Activated T-cell treated with anti-CD3 and anti-CD28 coated beads, Interleukin-2, amount 50 U/mL, for 72 hours (primary cell): ENCODE measurements at places on chromosomes 1 and 21.

- DNase-seq = no peak
Measured at GRCh38 chr1:96478228-96478627, 243.4 kb upstream of the PTBP2 start.

DNA sequence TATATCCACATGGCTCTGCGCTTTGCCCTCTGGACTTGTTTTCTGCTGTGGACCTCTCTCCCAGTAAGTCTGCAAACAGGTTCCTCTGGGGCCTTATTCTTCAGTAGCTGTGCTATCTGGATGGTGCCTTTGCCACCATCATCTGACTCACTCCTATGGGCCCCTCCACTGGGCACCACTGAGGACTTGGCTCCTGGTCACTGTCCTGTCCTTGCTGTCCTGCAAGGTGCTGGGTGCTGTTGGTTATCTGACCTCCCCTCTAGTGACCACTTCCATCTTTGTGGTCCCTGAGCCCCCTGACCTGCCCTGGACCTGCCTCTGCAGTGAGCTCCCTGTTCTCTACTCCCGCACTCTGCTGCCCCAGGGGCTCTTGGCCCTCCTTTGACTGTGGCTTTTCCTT, 6.7 kb downstream of the CNIH3 start:
- DNase-seq = no peak

DNA sequence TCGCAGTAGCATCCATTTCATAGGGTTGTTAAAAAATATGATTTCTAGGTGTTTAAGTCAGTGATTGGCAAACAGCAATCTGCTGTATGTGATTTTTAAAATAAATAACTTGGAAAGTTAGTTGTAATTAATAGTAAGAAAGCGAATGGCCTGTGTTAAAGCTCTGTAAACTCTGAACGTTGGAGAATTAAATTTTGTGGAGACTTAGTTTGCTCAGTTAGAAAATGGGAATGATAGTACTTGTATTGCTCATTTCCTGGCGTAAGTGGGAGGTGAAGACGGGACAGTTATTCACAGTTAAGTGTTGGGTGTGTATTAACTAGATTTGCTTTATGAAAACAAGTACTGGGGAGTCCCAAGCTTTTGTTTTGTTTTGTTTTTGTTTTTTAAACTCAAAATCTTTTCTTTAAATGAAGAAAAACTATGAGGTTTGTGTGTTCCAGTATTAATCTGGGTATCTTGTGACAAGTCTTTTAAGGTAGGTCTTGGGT, 995 bp downstream of the CACYBP start:
- DNase-seq = no peak

GRCh38 chr1:231969076-231969475, 342.5 kb downstream of the DISC1 start:
- DNase-seq = no peak

- peak; percentile 6 for DNase-seq
Measured at GRCh38 chr1:70528590-70529333, 117.7 kb downstream of the CTH start.

DNA sequence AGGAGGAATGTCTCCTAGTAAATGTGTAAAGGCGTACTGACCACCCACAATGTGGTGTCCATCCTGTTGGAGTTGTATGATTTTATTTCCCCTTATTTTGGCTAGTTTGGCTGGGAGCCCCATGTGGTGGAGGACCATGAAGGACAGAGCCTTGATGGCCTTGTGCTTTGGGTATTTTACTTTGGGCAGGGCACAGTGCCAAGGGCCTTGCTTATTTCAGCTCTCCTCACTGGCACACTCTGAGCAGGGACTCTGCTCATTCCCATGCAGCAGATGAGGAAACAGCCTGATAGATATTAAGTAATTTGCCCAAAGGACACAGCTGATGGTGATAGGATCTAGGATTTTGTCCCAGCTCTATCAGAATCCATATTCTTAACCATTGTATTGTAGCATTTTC, 50.2 kb downstream of the SMYD2 start:
- DNase-seq = no peak

- DNase-seq = no peak
Measured at GRCh38 chr1:234132795-234133194, 228.3 kb downstream of the SLC35F3 start.

DNA sequence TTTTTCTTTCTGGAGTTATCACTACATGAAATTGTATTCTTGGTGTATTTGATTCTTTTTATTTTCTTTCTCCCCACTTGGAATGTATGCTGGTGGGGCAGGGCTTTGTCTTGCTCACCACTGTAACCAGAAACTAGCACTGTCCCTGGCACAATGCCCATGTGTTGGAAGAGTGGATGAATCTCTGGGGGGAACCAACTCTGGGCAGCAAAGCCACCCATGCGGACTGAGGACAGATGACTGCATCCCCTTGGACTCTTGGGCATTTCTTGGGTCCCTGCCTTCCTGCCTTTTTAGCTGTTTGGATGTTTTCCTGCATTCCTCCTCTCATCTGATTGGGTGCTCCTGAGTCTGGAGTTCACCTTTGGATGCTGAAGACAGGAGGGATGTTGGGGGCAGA, 6.1 kb downstream of the CYP4B1 start:
- DNase-seq = no peak

GRCh38 chr1:20400341-20401177, 85.5 kb downstream of the CAMK2N1 start:
- no peak for DNase-seq

DNA sequence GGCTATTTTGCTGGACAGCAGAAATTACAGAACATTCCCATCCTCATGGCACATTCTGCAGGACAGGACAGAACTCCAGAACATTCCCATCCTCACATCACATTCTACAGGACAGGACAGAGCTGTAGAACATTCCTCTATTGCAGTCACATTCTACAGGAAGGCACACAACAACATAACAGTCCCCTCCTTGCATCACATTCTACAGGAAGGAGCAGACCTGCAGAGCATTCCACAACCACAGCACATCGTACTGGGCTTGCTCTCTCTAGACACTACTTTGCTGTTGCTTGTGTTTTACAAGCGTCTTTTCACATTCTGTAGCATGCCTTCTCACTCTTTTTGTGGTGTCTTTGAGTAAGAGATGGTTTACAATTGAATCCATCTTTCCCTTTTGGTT, 26.8 kb upstream of the ABCB10 start:
- no peak for DNase-seq

GRCh38 chr1:241532162-241532531, at the start of gene KMO:
Gene KMO (plus strand): TSS chr1:241532378. CDS start chr1:241532445, 67 bp downstream.
- no peak for DNase-seq

DNA sequence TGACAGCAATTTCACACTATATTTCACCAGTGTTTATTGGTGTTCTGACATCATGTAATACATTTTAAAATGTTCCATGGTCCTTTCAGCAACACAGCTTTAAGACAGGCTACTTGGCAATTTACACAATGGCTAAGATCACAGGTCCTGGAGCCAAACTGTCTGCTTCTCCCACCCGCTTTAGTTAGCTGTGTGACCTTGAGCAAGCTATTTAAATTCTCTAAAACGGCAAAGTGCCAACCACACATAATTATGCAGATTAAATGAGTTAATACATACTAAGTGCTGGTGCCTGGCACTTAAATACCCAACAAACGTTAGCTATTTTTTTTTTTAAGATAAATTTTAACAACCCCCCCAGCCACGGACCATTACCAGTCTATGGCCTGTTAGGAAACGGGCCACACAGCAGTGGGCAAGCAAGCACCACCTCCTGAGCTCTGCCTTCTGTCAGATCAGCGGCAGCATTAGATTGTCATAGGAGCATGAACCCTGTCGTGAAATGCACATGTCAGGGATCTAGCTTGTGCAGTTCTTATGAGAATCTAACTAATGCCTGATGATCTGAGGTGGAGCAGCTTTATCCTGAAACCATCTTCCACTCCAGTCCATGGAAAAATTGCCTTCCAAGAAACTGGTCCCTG, 26.9 kb downstream of the SOD1 start:
- DNase-seq = no peak

- no peak for DNase-seq
Measured at GRCh38 chr21:28516021-28516420, 476.7 kb downstream of the LTN1 start.

- no peak for DNase-seq
Measured at GRCh38 chr1:229108598-229109201, 162.2 kb upstream of the RAB4A start.

GRCh38 chr1:226239421-226239820, 16.0 kb downstream of the MIXL1 start:
- no peak for DNase-seq

- no peak for DNase-seq
Measured at GRCh38 chr1:158289811-158290210, at the start of gene CD1C. Gene CD1C (plus strand): TSS chr1:158289923. CDS start chr1:158290065, 142 bp downstream.

DNA sequence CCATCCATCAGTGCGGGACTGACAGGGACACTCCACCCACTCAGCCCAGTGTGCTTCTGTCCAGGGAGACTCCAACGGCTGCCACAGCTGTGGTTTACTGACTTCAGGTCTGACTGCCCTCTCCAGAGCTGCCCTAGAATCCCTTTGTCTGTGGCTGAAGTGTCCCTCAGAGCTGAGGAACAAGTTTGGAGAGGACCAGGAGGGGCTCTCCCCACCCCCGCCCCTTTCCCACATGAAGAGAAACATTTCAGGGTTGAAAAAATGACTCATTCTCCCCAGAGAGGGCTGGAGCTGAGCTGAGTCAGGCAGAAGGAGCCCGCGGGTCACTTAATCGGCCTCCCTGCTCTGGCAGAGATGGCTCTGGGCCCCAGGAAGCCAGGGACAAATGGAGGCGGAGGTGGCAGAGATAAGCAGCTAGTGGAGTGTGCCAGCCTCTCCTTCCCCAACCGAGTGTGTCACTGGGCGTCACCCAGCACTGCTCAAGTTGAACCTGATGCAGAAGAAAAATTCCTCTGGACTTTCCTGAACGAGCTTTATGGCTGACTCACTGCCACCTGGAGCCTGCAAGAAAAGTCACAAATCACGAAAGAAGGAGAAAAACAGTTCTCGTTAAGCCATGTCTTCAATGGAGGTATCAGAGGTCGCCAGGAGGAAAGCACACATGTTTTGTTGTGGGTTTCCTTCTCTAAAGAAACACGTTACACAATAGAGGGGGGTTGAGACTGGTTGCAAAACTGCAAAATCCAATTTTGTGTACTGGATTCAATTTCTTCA, 34.3 kb upstream of the ECE1 start:
- peak; percentile 86 for DNase-seq

GRCh38 chr1:233045588-233045987, 95.2 kb downstream of the NTPCR start:
- no peak for DNase-seq
